Fibroblast of lung (primary cell): ENCODE measurements at places on chromosomes 16 and 17.
A peak's percentile ranks its signal among the peaks of the same experiment; 100 is the strongest.

- DNase-seq, result no peak
These were observed 204.5 kb downstream of the GSG1L start for GRCh38 chr16:27859020-27859419.

GRCh38 chr16:56728980-56729734 lies 772 bp upstream of the NUP93 start:
- no peak for DNase-seq

GRCh38 chr17:3669548-3669947 lies 936 bp downstream of the EMC6 start:
- DNase-seq, result no peak

DNA sequence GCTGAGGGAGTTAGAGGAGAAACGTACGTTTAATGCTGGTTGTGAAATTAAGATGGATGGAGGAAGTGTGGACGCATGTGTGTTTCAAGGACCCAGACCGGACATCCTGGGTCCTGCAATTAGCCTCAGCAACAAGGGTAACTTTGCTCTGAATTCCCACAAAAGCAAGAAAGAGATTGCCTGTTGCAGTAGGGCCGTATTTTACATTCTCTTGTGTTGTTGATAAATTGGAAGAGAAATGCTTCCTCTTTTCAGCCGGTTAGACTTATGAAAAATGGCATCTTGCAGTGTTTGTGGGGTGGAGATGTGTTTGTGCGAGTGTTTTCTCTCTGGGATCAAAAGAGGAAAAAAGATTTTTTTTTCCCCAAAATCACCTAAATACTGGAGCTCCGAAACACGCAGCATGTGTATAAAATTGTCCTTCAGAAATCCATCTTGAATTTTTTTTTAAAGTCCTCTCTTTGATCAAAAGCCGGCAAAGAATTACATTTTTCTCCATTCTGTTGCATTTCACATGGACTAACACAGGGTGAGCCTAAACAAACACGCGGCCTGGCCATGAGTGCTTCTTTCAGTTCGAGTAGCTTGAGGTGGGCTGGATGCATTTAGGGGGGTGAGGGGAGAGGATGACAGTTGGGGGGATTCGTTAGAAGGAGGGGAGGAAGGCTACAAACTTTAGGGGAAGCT lies 251.6 kb downstream of the C16orf95 start:
- DNase-seq, result no peak

DNA sequence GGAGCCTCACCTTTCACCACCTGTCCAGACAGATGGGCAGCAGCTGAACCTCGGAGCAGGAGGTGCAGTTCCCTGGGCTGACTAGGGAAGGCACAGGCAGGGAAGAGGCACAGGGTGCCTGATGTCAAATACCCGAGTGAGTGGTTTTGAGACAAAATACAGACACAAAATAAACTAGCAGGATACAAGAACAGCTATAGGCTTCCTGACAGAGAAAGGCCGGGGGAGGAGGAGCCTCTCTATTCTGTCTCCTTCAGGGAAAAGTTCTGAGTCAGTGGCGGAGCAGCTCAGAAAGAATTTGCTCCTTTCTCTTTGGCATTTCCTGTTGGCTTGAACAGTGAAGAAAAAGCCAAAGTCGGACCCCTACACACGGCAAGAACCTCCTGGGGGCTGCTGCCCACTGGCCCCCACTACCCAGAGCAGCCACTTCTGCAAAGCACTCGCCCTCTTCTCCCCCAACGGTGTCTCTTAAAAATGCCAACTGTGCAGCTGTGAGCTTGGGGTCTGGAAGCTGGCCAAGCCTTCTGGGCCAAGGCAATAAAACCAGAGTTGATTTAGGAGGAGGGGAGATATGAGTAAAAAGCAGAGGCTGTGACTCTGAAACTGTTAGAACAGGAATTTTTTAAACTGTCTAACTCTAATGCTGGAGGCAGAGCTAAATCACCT lies 14.4 kb upstream of the FAAP100 start:
- peak; percentile 98 for DNase-seq

- DNase-seq, result no peak
These were observed 12.7 kb downstream of the NFATC3 start for GRCh38 chr16:68097895-68098294.

DNA sequence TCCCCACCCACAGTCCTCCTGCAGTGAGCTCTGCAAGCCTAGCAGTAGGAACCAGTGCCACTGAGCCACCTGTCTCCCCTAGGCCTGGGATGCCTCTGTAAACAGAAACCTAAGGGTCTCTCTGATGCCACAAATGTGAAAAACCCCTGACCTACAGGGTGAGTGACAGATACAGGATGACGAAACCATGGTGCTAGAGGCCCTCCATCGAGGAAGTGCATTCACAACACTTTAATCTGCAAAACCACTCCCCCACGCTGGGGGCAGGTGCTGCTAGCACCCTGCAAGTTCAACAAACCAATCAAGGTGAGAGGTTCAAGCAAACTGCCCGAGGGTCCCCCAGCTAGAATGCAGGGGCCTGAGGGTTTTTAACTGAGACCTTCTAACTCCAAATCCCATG lies 59.5 kb downstream of the CDYL2 start:
- no peak for DNase-seq

DNA sequence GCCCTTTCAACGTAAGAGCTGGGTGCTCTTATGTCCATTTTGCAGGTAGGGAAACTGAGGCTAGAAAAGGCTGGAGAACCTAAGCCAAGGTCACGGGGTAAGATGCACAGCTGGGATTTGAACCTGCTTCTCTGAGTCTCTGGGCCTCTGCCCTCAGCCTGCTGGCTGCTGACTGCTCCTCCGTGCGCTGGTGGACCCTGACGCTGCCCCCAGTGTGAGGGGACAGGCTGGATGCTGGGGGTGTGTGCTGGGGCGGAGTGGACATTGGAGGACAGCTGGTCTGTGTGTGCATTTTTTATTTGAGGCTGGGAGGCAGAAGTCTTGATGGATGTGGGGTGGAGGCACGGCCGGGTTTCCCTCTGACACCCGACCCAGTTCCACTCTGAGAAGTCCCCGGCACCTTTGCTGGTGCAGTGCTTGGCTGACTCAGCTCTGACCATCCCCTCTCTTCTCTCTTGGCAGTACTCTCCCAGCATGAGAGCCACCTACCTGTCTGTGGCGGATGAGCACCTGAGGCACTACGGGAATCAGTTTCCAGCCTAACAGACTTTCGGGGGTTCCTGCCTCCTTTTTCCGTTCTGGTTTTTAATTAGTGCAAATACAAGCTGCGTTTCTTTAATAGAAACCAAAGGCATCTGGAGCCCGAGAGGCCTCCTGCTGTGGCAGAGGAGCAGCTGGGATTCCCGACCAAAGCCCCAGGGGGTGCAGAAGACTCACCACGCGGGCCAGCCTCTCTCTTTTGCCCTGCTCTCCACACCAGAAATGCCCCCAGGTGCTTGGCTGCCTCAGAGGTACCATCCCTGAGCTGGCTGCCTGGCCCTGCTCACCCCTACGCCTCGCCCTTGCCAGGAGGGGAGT lies 14.1 kb upstream of the DNAI2 start:
- DNase-seq, result no peak

- DNase-seq, result peak; percentile 6
These were observed 206.9 kb downstream of the WWOX start for GRCh38 chr16:78306361-78306760.

GRCh38 chr17:2344528-2344927 lies 7.2 kb downstream of the SGSM2 start:
- DNase-seq, result peak; percentile 43

GRCh38 chr17:9055281-9055680 lies 34.0 kb downstream of the NTN1 start:
- DNase-seq, result no peak

GRCh38 chr16:10852948-10853347 lies 24.1 kb upstream of the CIITA start:
- no peak for DNase-seq

GRCh38 chr16:55569025-55569424 lies 2.5 kb downstream of the CAPNS2 start:
- peak; percentile 36 for DNase-seq

DNA sequence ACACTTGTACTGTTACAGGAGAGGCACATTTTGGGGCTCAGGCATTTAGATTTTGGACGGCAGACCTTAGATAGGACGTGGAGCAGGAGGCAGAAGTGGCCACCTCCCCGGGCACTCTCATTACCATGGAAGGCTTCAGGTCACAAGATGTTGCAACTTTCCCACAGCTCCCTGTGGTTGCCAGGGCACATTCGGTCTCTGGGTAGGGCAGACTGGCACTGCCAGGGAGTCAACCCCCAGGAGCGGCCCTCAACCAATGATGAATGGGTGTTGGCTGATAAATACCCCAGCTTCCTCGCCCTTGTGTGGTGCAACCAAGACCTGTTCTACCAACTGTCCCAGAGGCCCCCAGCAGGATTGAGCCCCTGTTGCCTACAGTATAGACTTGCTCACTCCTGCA lies 11.2 kb downstream of the NAGPA start:
- no peak for DNase-seq

DNA sequence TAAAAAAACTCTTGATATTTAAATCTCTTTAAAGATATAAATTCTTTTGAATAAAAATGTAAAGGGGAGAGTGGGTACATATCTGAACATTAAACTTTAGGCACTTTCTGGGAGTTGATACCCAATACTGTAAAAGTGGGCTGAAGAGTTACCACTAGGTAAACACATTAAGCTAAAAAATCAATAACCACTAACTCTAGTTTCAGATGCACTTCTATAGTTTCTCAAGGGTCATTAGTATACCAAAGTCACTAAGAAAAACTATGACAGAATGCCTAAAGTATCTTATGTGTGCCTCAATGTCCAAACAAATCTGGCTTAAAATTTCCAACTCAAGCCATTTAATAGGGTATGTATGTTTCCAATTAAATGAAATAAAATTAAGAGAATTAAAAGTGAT lies 13.1 kb upstream of the CFDP1 start:
- no peak for DNase-seq

GRCh38 chr16:22945361-22945760 lies 131.4 kb downstream of the HS3ST2 start:
- no peak for DNase-seq

GRCh38 chr16:74607310-74607961 lies 522 bp upstream of the GLG1 start:
- DNase-seq, result no peak

GRCh38 chr16:31700200-31700529 lies 172.5 kb downstream of the AHSP start:
- no peak for DNase-seq

DNA sequence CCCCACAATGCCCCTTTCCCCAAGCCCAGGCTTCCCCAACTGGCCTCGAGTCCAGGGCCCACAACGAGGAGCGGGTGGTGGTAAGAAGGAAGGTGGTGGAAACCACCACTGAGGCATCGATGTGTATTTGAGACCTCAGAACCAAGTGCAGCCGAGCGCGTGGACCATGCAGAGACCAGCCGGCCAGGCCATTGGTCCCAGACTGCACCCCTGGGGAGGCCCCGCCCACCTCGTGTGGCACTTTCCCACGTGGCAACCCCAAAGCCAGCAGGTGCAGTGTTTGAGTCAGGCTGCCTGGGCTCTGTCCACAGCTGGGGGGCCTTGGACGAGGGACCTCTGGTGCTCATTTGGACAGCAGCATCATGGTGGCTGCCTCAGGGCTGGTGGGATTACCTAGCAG lies 28.1 kb upstream of the BAHCC1 start:
- no peak for DNase-seq

DNA sequence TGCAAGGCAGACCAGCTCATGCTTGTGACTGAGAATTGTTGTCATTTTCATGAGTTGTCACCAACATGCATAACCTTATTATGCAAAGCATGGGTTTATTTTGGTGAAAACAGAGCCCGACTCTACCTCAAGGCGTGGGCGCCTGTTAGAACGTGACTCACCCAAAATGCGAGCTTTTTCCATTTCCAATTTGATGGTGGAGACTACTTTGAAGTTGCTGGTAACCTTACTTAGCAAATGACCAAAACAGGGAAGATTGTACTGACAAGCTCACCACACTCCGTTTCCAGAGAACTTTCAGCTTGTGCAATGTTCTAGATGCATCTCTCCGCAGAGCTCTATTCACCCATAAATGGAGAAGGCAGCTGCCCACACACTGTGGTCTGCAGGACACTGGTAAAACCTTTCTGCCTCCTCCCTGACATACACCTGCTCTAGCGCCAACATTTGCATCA lies 284.5 kb downstream of the MAF start:
- DNase-seq, result no peak

GRCh38 chr17:55731586-55732250 lies 9.1 kb upstream of the TMEM100 start:
- DNase-seq, result no peak

DNA sequence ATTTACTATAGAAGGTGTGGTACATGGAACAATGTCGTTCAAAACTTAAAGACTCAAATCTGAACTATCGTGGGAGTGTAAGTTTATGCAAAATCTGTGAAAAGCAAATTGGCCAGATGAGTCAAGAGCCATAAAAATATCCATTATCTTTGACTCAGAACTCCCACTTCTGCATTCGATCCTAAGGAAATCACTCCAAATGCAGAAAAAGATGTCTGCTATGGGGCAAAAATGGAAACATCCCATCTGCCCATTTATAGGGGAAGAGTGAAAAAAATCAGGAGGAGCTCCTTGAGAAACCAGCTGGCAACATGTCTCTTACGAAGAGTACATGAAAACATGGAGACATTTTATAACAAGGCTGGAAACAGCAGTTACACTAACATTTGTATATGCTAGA lies 43.6 kb upstream of the CCDC182 start:
- no peak for DNase-seq

DNA sequence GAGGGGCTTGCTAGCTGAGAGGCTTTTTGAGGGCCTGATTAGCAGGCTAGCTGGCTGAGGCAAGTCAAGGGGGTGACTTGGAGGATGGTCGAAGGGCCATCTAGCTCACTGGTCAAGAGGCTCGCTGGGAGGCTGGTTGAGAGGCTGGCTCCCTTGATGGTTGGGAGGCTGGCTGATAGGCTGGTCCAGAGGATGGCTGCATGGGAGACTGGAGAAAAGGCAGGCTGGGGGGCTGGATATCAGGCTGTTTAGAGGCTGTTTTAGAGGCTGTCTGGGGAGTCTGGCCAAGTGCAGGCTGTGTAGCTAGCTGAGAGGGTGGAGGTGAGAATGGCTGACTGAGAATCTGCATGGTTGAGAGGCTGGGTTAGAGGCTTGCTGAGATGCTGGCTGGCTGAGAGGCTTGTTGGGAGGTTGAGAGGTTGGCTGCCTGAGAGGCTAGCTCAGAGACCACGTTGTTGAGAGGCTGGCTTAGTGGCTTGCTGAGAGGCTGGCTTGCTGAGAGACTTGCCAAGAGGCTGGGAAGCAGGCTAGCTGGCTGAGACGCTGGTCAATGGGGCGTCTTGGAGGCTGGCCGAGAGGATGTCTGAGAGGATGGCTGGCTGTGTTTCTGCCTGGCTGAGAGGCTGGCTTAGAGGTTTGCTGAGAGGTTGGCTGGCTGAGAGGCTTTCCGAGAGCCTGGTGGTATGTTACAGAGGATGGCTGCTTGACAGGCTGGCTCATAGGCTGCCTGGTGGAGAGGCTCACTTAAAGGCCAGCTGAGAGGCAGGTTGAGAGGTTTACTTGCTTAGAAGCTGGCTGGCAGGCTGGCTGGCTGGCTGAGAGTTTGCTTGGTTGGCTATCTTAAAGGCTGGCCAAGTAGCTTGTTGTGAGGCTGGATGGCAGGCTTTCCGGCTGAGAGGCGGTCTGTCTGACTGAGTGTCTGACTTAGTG lies 36.6 kb upstream of the ACSM2B start:
- DNase-seq, result no peak

- no peak for DNase-seq
These were observed 1299.0 kb downstream of the CDH11 start for GRCh38 chr16:63822818-63823217.

GRCh38 chr17:12062249-12062648 lies 41.6 kb downstream of the MAP2K4 start:
- DNase-seq, result no peak

- DNase-seq, result no peak
These were observed 6.2 kb downstream of the ACE start for GRCh38 chr17:63483038-63483437.
